ENCODE measurements at places on chromosomes 12 and 14.

DNA sequence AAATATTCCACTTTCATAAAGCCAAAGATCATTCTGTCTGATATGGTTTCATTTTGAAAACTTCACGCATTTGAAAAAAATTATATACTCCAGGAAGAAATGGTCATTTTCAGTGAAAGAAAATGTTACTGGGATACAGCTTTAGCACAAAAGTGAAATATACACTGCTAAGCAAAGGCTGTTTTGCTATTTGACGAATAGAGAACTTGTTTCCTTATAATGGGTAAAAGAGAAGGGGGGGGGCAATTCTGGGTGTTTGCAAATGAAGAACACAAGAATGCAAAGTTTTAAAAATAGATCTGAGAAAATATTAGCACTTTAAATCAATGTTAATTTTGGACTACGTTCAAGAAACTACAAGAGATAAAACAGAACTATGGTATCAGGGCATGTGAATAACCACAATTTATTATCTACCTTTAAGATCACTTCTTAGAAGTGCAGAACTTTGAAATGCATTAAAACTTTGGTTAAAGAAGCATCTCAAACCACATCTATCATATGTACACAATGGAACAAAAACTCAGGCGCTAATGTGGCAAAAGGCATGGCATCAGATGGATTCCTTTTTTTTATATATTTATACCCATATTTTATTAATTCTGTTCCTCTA lies 51.1 kb downstream of the EFCAB11 start:
- DNase-seq, result peak; percentile 24

DNA sequence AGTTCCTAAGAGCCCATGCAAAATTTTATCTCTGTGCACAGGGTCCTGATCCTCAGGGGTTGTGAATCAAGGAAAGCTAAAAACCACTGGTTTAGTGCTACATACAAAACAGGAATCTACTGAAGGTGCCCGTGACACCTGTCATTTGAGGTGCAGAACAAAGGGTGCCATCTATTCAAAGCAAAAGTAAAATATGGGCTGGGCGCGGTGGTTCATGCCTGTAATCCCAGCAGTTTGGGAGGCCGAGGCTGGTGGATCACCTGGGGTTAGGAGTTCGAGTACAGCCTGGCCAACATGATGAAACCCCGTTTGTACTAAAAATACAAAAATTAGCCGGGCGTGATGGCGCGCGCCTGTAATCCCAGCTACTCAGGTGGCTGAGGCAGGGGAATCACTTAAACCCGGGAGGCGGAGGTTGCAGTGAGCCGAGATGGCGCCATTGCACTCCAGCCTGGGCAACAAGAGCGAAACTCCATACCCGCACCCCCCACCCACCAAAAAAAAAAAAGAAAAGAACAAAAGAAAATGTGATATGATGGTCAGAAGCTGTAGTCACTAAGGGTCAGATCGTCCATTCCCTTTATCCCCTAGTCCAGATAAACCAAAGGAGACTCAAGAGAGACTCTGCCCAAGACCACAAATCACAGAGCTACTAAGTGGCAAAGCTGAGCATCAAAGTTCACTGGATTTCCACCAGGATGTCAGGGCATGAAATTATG lies 3.4 kb downstream of the PPTC7 start:
- peak; percentile 27 for DNase-seq

DNA sequence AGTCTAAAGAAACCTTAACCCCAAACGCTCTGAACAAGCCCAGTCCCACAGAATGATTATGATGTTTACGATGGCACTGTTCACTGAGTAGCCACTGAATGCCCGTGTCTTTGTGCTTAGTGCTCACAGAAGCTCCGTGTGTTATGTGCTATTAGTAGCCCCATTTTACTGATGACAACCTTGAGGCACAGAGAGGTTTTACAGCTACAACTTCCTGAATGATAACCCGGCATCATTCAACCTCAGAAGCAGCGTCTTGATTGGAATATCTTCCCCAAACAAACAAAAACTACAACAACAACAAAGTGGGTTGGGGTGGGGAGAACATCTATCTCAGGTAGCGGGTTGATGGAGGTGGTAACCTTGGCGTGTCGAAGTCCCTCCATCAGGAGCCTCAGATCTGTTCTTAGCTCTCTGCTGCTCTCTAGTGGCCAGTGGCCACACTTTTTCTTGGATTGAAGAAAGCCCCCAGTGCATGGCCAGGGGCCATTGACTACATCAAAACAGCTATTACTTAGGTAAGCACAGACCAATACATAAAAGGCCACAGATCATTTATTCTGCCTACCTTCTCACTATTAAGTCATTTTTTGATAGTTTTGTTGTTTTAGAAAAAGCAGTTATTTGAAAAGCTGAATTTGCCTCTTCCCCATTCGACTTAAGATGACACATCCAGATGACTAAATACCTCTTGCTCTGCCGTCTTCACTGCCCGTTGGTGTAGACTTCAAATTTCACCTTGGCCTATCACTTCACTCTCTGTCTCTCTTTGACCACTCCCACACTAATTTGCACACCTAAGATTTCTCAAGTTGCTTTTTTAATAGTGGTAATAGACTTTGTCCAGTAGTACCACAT lies 376.9 kb downstream of the GALC start:
- DNase-seq, result peak; percentile 13

GRCh38 chr14:89332031-89332430 lies 85.0 kb downstream of the FOXN3 start:
- DNase-seq, result no peak

DNA sequence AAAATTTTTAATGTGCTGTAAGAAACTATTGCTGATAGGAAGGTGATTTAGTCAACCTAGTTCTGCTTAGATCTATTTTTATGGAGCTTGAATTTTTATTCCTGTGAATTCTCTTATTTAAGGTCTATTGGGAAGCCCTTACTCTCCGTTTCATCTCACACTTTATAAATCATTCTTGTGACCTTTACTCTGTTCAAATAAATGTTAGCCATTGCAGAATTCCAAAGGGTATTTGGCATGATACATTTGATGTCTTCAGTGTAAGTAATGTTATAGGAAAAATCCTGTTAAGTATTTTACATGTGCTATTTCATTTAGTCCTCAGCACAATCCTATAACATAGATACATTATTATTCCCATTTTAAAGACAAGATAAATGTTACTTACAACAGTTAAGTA lies 12.5 kb downstream of the PTPRQ start:
- DNase-seq, result no peak

GRCh38 chr12:88805286-88805685 lies 225.0 kb upstream of the KITLG start:
- DNase-seq, result no peak

DNA sequence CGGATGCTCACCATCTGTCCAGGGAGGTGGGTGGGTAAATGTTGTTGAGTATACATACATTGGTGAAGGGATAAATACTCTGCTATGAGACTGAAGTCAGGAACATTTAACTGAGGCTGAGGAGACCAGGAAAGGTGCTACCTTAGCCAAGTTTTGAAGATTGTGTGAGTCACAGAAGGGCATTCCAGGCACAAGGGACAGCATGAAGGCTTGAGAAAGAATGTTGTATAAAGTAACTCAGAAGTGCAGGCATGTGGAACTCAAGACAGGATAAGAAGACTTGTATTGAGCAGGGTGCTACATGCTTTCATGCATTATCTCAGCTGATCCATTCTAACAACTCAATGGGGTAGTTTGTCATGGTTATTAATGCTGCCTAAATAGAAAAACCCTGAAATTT lies 112.7 kb downstream of the IPO8 start:
- DNase-seq, result no peak

DNA sequence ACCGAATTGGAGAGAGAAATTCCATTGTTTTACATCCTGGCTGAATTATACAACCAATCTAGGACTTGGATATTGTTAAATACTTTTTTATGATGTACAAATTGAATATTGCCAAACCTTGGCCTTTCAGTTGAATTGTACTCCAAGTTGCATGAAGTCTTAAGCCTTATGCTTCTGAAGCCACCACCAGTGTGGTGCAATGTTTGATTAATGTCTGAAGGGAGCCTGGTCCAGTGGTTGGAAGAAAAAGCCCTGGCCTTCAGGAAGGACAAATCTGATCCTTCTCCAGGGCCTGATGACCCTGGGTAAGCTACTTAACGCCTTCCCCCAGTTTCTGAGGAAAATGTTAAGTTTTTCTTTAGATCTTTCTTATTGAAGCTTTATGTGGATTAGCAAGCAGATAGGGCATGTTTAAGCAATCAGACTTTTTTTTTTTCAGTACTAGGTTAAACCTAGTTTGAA lies 72.0 kb downstream of the PAPOLA start:
- no peak for DNase-seq

DNA sequence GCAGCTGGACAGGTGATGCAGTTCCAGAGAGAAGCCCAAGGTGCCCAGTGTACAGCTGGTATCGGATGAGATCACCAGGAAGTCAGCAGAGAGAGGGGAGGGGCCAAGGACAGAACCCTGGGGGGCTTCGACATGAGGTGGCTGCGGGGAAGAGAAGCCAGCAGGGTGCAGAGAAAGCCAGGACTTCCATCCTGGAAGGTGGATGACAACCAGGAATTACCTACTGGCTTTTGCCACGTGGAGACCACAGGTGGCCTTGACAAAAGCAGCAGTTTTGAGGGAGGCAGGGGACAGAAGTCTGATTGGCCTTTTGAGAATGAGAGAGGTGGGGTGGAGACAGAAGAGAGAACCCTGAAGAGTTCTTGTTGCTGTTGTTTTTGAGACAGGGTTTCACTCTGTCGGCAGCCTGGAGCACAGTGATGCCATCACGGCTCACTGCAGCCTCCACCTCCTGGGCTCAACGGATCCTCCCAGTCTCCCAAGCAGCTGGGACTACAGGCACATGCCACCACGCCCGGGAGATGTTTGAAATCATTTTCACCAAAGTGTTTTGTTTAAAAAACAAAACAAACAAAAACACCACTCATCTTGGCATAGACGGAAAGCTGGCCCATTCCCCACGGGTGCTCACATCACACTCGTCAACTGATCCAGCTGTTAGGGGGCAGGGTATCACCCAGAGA lies 35.2 kb downstream of the CDC42BPB start:
- DNase-seq, result no peak

GRCh38 chr12:97944576-97944975 lies 482.0 kb downstream of the RMST start:
- no peak for DNase-seq

GRCh38 chr12:130179621-130180020 lies 17.4 kb downstream of the FZD10 start:
- DNase-seq, result no peak

GRCh38 chr12:66062290-66062625 lies 68.3 kb downstream of the LLPH start:
- DNase-seq, result no peak

GRCh38 chr12:98903875-98904274 lies 258.8 kb downstream of the APAF1 start:
- DNase-seq, result no peak

DNA sequence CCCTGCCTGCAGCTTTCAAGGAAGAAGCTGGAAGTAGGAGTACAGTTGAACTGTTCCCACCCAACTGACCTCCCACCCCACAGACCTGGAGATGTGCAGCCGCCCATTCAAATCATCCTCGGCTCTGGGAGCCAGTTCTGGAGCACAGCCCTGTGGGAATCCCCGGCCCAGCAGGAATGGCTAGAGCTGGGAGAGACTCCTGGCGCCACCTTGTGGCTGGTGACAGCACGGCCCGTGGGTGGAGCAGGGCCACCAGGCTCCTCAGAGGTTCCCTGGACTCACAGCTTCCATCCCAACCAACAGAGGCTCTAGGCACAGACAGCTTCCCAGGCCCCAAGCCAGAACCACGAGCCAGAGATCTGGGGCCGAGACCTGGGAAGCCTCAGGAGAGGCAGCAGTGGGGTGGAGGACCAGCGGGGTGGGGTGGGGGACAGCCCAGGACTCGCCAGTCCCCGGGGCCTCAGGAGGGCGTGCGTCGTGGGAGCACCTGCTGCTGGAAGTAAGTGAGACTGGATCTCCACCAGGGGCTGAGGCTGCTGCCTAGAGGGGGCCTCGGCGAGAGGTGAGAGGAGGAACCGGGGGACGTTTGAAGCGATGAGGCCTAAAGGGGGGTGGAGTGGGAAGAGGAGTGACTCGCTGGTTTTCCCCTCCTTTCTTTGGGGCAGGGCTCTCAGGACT lies 43.4 kb downstream of the RNF34 start:
- DNase-seq, result peak; percentile 63

GRCh38 chr14:92686900-92687427 lies 61.5 kb downstream of the LGMN start:
- peak; percentile 69 for DNase-seq

DNA sequence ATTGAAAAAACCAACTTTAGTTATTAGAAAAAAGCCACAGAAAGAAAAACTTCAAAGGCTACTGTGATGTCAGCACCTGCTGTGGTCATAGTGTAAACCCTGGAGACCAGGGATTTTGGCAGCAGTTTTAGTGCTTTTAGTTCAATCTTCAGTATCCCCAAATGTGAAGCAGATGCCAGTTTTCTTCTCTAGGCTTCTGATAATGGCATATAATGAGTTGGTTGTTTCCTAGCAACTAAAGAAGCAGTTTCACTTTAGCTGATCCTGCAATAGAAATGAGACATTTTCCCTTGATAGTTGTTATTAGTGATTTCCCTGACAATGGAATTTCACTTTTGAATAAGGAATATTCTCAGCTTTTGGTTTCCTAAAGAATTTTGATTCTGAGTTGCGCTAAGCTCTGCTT lies 131.2 kb downstream of the NUBPL start:
- DNase-seq, result no peak

- DNase-seq, result no peak
These were observed 4.4 kb upstream of the PLXNC1 start for GRCh38 chr12:94143951-94144350.

GRCh38 chr12:104551-105081 lies 38.0 kb downstream of the IQSEC3 start:
- DNase-seq, result peak; percentile 46

DNA sequence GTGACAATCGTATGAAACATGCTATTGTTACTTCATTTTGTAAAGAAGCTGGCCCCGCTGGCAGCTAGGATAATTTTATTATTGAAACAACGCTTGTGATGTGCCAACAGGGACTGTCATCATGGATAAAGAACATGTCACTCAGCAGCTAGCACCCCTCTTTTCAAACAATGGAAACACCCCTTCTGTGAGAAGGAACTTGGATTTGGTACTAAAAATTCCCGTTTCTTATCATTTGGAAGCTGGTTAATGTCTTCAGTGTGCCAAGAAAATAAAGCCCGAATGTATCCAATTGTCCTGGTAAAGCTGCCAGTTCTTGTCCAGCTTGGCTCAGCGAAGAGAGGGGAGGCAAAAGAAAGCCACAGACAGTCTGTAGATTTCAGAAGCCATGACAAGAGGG lies 186.6 kb downstream of the PHLDA1 start:
- DNase-seq, result no peak
